ENCODE measurements at places on chromosomes 16 and 17.

DNA sequence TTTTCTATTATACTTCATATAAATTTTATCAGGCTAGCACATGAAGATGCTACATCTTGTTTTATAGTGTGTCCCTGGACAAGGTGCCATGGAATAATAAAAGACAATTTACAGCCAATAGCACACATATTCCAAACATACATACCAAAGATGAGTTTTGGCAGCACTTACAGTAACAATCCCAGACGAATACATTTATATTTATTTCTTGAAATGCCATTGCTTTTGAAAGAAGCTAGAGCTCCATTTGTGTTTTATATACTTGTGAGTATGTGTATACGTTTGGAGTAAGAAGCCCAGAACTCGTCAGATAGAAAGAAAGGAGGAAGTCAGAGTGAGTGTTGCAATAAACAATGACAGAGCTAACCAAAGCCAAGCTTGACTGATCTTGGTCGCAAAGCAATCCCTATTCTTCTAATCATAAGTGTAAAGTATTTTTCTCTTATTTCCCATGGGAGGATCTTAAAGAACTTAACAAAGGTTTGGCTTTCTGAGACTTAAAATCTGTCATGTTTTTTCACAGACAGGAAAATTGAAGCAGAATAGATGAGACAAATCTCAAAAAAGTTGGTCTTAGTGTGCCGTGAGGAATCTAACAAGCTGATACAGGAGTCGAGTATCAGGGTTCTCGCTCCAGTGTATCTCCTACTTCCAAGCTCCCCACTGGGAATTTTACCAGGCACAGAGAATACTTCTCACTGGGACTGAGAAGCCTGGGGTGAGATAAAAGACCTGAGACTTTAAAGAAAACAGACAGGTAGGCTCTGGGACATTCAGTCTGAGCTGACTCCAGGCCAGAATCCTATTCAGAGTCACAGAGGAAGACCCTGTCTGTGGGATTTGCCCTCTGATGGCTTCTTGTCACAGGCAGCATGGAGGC lies 175.4 kb downstream of the AATF start:
- no peak for DNase-seq

DNA sequence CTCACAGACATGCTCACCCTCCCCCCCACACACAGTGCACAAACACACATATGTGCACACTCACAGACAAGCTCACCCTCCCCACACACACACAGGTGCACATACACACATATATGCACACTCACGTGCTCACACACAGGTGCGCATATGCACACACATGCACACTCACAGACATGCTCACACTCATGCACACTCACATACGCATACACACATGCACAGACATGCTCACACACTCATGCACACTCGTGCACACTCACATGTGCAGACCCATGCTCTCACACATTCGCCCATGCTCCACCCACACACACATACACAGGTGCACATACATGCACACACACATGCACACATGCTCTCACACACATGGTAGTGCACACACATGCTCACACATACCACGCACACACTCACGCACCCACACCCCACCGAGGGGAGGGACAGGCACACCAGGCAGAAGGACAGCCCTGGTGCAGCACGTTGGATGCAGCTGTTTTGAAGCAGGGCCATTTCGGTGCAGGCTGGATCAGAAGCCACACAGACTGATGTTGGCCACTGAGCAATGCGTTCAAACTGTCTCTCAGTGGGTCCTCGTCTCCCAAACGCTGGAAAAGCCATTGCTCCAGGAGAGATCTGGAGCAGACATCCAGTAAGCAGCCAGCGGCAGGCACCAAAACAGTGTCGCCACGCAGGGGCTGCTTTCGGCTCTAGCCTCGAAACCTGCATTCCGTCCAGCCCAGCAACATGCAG lies 86.2 kb upstream of the ZNF469 start:
- DNase-seq: no peak

GRCh38 chr16:17784073-17784472 lies 313.3 kb upstream of the XYLT1 start:
- DNase-seq: no peak

GRCh38 chr16:83856792-83857191 lies 42.1 kb upstream of the MLYCD start:
- DNase-seq: no peak

DNA sequence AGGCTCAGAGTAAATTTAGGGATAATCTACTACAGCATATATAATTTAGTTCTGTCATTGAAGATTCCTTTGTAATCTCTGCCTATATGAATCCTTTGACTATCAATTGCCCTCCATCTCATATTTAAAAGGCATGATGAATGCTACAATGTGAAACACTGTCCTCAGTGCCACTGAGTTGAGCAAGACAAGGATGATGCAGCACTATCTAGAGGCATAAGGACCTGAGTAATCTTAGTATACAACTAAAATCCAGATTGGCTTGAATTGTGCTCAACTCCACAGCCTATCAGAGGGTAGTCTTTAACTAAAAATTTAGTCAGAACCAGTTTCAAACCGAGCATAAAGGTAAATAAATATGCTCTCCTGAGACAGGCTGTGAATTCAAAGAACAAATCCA lies 11.6 kb upstream of the STRADA start:
- DNase-seq: no peak

DNA sequence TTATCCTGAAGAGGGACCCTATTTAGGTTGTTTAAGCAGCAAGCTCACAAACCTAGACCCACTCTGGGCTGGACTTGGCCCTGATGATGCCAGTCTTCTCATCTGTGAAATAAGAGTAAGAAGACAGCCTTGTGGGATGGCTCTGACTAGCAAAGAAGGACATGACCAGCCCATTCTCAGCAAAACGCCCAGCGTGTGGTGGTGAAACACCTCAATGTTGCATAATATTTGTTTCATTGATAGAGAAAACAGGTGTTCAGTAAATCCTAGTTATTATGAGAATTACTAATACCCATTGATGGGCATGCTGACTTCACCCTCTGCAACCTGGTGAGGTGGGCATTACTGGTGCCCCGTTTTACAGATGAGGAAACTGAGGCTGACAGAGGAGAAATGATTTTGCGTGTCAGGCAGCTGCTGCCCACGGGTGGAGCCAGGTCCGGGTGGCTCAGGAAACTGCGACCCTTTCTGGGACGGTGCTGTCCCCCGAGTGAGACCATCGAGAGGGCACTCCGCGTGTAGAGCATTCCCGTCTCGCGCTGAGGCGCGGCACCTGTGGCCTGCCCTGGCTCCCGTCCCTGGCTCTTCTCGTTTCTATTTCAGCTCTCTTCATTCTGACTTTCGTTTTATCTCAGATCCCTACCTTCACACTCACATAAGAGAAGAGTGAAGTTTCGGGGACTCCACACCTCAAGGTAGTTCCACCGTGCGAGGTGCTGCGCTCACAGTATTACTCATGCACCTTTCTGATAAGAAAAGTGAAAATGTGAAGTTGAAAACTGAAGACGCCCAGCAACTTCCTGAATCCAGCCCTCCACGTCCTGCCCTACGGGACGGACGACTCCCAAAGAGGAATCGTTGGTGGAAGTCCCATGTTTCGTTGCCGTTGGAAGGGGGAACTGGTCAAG lies 48.5 kb downstream of the IRF8 start:
- DNase-seq: no peak

- DNase-seq: no peak
Observed at GRCh38 chr17:4199818-4200402, 56.9 kb downstream of the CYB5D2 start.

- no peak for DNase-seq
Observed at GRCh38 chr17:55577687-55578086, 66.4 kb upstream of the SMIM36 start.

- no peak for DNase-seq
Observed at GRCh38 chr17:74164446-74165045, 38.9 kb upstream of the RPL38 start.

GRCh38 chr17:34902831-34903547 lies 58.3 kb downstream of the CCT6B start:
- DNase-seq: no peak

GRCh38 chr17:77995146-77995852 lies 36.8 kb downstream of the TNRC6C start:
- DNase-seq: no peak

DNA sequence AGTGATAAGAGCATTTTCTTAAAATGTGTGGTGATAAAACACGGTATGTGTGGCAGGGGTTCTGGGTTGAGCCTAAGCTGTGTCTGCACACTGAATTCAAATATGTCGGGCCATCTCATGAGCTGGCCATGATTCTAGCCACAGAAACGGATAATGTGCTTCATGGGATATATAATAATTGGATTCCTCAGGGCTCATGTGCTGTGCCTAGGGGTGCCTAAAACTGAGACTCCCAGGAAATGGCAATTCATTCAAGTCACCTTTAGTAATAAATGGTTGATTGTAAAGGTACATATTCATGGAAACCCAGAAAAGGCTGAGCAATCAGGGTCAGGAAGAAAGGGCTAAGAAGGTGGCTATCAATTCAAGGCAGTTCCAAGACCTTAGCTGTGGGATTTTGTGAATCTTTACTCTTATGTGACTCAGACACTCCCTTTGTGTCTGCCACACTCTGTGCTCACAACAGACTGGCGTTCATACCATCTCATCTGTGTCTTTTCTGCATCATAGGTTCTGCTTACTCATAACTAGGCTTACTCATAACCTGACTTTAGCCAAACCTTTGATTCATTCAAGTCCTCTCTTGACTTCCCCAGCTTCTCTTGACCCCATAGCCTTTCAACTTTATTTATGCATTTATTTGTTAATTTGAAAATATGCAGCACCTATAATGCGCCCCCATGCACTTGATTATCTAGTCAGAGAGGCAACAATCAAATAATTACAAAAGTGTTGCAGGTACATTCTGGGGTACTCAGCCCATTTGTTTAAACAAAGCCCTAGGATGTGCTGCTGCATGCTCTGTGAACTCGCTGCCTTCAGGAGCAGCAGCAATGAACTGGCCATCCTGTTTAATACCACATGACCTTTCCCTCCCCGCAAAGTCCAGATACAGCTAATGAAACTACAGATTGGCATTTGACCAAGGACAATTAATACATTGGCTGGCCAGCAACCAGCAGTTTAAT lies 28.4 kb upstream of the MED13 start:
- DNase-seq: peak; percentile 78

- no peak for DNase-seq
Observed at GRCh38 chr17:17303847-17304490, 796 bp downstream of the NT5M start.

DNA sequence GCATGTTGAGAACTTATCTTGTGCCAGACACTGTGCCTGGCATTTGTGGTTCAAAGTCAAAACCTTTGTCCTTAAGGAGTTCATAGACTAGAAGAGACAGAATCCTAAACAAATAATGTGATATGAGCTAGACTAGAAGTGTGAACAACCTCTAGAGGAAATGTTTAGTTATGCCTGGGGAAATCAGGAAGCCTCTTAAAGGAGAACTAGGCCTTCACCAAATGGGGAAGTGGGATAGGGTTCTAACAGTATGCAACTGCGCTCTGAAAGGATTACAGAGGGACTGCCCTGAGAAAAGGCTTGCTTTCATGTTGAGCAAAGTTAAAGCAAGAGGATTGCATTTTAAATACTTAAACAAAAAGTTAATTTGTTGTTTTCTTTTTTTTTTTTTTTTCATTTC lies 4.9 kb downstream of the RUNDC1 start:
- no peak for DNase-seq

DNA sequence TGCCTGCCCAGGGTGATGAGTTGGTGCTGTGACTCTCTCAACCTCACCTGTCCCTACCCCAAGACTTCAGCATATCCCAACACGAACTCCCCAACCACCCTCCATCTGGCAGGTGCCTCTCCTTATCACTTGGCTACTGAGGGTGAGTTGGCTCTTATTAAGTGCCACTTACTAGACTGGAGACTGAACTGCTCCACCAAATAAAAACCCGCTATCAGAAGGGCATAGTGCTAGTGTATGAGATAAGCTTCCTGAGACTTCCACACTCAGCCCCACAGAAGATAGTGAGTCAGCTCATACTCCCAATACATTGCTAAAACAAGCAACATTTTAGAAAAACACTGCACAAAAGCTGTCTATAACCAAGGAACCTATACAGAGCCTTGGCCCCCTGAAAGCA lies 16.0 kb upstream of the CCL18 start:
- no peak for DNase-seq

GRCh38 chr16:81732699-81733098 lies 46.4 kb upstream of the PLCG2 start:
- no peak for DNase-seq

GRCh38 chr17:72764632-72765041 lies 327.9 kb downstream of the SLC39A11 start:
- peak; percentile 68 for DNase-seq

DNA sequence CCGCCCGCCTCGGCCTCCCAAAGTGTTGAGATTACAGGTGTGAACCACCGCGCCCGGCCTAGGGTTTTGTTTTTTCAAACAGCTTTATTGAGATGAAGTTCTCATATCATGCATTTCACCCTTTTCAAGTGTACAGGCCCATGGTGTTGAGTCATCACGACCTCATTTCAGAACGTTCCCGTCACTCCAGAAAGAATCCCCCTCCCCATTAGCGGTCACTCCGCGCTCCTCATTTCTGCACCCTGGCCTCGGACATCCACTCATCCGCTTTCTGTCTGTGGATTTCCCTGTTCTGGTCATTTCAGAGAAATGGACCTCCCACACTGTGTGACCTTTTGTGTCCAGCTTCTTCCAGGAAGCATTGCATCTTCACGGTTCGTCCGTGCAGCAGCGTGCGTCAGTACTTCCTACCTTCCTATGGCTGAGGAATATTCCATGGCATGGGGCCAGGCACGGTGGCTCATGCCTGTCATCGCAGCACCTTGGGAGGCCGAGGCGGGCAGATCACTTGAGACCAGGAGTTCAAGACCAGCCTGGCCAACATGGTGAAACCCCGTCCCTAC lies 135.2 kb upstream of the GSE1 start:
- DNase-seq: no peak

DNA sequence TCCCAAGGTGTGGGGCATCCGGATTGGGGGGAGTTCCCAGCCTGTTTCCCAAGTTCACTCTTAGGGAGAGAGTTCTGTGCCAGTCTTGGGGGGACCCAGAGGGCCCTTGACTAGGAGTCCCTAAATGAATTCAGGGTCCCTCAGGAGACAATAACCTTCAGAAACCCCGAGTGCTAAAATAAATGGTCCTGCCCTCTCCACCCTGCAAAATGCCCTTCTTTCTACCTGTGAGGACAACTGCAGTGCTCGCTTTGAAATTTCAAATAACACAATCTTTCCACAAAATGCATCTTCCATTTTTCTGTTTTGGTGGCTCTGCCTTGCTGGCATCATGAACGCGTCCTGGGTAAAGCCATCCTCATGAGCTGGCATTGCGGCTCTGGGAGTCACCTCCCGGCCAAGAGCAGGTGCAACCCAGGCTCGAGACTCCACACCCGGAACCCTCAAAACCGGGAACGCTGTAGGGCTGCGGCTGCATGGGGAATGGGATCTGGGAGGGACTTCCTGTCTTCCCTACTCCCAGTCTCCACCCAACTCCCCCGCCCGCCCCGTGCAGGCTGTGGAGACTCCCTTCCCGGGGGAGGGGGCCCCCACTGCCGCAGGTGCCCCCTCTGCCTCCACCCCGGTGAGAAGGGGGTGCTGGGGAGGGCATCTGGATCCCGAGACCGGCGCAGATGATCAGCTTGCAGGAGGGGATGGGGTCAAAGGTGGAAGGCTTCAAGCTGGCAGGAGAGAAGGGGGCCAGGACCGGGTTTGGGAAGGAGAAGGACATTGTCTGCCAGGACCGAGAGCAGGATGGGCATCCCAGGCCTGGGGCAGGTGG lies at the start of gene ZNF205:
ZNF205 (plus strand) TSS at position 529 of the 823 bp plus-strand sequence. CDS start 845 bp downstream, outside the sequence.
- peak; percentile 74 for DNase-seq

GRCh38 chr17:2736956-2737355 lies 12.5 kb downstream of the CCDC92B start:
- DNase-seq: no peak

- no peak for DNase-seq
Observed at GRCh38 chr17:35189291-35189690, 4.9 kb downstream of the SLC35G3 start.
